Right ventricle myocardium inferior (tissue), 1 donor: ENCODE measurements at places on chromosomes 2 and 18.

- no peak for DNase-seq
Observed at GRCh38 chr2:72092111-72092510, 55.6 kb downstream of the CYP26B1 start.

DNA sequence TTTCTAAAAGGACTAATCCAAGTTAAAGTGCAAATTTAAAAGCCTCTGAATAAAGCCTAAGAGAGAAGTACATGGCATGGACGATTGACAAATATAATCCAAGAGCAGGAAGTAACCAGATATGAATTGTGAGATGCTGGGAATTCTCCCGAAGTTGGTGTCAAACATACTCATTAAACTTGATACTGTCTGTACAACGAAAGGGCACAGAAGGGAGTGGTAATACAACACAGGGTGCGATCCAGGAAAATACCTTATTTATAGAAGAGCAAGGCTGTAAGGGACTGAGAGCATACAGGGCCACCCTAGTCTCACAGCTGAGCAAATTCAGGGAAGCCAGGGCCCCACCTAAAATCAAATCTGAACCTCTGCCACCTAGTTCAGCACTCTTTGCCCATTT lies 41.6 kb downstream of the SEMA4F start:
- DNase-seq = no peak

DNA sequence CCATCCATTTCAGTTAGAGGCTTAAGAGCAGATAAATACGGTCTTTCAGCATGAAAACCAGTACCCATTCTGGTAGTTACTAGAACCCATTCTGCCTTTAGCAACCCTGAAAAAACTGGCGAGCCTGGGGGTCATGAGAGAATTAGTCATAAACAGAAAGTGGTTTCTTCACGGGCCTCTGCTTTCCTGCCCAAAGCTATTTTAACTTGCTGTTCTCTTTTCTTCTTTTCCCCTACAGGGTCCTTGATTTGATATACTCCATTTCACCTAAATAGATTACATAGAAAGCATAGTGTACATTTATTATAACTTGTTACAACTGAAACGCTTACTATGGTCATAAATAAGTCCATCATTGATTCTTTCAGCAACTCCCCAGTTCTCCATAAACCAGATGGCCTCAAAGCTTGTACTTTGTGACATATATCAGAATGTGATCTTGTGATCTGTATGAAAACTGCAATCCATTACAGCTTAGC lies 48.3 kb downstream of the WDFY1 start:
- no peak for DNase-seq

GRCh38 chr2:152944099-152944498 lies 225.7 kb downstream of the ARL6IP6 start:
- DNase-seq = no peak

- no peak for DNase-seq
Observed at GRCh38 chr2:69255760-69256159, 131.3 kb downstream of the GFPT1 start.

DNA sequence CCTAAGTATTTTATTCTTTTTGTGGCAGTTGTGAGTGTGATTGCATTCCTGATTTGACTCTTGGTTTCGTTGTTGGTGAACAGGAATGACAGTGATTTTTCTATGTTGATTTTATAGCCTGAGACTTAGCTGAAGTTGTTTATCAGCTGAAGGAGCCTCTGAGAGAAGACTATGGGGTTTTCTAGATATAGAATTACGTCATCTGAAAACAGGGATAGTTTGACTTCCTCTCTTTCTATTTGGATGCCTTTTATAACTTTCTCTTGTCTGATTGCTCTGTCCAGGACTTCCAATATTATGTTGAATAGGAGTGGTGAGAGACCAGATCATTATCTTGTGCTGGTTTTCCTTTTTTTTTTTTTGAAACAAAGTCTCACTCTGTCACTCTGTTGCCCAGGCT lies 18.0 kb upstream of the NOL4 start:
- no peak for DNase-seq

DNA sequence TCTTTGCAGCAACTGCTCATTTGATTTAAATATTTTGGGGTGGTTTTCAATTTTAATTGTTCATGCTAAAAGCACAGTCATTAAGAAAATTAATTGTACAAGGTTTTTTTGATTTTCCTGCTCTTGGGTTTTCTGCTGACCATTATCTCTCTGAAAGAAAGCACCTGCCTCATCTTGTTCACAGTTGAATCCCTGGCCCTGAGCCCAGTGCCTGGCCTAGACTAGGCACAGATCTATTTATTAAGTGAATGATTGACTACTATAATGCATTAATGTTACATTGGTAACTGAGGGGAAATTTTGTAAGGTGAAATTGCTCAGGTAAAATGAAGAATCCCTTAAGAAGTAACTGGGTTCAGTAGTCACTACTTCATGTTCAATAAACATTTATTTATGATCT lies 22.0 kb downstream of the IL1RL2 start:
- no peak for DNase-seq

GRCh38 chr2:104845552-104845931 lies 8.4 kb upstream of the POU3F3 start:
- no peak for DNase-seq

GRCh38 chr18:46278481-46279465 lies 174.6 kb downstream of the HAUS1 start:
- DNase-seq = no peak

DNA sequence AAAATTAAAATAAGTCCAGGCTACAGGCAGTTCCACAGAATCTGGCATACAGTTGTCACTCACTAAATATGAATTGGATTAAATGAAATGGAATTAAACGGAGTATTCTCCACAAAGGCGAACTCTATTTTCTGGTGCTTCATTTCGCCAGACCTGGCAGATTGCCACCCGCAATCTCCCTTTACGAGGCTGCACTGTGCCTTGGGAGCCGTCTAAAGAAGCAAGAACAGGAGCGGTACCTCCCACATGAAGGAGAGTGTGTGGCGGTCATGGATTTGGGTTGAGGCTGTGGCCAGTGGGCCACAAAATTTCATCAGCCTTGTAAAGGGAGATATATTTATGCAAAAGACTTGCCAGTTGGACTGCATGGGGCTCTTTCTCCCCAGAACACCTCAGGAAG lies 151.0 kb downstream of the OSR1 start:
- no peak for DNase-seq

DNA sequence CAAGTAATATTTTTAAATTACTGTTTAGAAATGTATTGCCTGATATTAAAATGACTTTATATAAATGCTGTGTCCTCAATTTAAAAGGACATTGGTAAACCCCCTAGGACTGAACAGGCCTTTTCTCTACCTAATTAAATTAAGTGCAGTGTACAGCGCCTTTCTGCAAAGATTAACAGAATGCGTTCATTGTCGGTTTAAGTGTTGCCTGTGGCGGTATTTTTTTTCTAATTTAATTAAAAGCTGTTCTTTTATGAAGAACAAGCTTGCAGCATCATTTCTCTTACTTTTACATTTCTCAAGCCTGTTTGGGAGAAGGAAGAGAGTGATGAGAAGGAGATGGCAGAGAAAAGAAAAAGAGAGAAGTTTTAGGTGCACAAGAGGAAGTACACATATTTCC lies 344.9 kb downstream of the CPS1 start:
- DNase-seq = no peak

DNA sequence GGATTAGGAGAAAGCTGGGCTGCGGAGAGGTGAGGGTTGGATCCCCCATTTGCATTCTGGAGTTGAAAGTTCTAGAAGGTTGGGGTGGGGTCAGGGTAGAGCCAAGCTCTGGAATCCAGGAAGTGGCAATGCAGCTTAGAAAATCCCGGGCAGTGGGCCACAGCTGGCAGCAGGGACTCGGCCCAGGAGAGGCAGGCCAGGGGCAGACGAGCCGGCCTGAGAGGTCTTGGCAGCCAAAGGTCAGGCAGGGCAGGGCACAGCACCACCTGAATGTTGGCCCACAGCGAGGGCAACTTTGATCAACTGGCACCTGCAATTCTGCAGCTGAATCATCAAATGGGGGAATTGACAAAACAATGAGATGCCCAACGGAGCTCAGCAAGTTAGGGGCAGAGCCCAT lies 139.2 kb downstream of the INHBB start:
- DNase-seq = peak; percentile 59

- DNase-seq = no peak
Observed at GRCh38 chr2:3447789-3448317, 68.4 kb downstream of the TRAPPC12 start.

- DNase-seq = no peak
Observed at GRCh38 chr2:110983133-110983532, 137.6 kb upstream of the BCL2L11 start.

- DNase-seq = no peak
Observed at GRCh38 chr2:74239346-74239745, 40.9 kb downstream of the MTHFD2 start.

GRCh38 chr18:11279461-11279860 lies 130.1 kb upstream of the PIEZO2 start:
- no peak for DNase-seq

DNA sequence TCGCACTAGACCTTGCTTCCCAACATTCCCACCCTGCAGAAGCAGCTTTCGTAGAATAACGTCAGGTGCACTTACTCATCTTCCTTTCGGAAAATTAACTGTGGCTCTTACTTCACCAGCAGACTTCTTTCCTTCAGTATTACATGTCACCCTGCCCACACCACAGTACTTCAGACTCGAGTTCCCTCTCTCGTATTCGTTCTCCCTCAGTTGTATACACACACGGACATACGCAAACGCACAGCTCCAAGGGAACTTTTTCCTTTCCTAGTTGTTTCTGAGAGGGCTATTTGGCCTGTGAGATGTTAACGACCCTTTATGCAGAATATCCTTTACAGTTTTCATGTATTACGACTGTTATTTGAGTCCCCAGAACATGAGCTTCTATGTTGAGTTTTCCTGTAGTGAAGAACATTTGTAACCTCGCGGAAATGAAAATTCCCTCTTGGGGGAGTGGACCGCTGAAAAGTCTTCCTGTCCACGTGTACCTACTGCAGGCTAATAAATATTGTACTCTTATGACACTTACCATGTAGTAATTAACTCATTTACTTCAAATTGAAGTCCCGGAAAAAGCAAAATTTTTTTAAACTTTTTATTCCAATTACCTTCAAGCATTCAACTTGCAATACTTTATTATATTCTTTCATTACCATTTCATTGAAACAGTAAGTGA lies 908 bp downstream of the ERLEC1 start:
- no peak for DNase-seq

GRCh38 chr2:100140582-100140981 lies 1.8 kb downstream of the AFF3 start:
- DNase-seq = no peak

DNA sequence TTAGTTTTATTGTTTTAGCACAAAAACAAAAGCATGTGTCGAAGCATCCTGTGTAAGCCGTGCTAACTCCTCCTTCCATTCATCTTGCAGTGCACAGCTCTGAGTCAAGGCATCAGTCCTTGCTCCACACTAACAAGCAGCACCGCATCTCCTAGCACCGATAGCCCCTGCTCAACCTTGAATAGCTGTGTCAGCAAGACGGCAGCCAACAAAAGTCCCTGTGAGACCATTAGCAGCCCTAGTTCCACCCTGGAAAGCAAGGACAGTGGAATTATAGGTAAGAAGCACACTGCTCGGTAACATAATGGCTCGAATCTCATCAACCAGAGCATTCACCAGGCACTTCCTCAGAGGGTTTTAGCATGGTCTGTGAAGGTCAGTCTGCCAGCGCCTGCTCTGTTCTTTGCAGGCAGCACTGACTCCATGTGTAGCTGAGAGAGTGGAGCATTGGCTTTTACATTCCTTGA lies 136.2 kb downstream of the WDSUB1 start:
- no peak for DNase-seq

DNA sequence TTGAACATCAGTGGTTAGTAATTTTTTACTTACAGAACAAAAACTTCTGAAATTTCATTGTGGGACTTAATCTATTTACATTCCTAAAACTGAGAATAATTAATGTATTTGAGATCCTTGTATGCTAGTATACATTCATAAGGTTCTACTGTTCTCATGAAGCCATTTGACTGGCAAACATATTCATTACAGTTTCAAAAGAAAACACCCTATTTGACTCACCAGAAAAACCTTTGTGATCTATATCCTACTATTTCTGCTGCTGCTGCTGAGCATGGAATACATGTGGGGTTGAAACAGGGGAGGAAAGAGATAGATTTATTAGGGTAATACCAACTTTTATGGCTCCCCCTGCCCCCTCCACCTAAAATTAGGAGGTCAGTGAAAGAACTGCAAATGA lies 21.8 kb downstream of the MARS2 start:
- no peak for DNase-seq

DNA sequence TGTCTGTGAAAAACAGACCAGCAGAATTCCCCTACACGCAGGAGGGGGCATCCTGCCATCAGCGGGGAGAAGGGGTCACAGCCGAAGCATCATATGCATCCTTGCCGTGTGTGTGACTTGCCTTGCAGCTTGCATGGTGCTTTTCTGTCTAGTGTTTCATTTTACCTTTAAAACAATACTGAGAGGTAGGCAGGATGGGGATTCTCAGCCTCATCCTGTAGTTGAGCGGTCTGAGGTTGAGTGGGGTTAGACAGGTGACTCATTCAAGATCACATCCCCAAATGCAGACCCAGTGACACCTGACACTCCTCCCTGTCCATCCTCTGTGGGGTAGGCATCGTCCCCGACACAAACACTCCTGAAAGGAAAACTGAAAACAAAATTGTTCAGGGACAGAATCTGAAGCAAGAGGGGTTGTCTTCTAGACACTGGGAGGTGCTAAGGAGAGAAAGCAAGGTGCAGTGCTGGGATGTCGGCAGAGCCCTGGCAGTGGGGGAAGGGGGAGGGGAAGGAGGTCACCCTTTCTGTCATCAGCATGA lies 7.9 kb downstream of the ARL4C start:
- DNase-seq = no peak

- DNase-seq = no peak
Observed at GRCh38 chr18:36284671-36285295, 12.7 kb upstream of the FHOD3 start.

- DNase-seq = no peak
Observed at GRCh38 chr2:212311807-212312404, 226.7 kb downstream of the ERBB4 start.

DNA sequence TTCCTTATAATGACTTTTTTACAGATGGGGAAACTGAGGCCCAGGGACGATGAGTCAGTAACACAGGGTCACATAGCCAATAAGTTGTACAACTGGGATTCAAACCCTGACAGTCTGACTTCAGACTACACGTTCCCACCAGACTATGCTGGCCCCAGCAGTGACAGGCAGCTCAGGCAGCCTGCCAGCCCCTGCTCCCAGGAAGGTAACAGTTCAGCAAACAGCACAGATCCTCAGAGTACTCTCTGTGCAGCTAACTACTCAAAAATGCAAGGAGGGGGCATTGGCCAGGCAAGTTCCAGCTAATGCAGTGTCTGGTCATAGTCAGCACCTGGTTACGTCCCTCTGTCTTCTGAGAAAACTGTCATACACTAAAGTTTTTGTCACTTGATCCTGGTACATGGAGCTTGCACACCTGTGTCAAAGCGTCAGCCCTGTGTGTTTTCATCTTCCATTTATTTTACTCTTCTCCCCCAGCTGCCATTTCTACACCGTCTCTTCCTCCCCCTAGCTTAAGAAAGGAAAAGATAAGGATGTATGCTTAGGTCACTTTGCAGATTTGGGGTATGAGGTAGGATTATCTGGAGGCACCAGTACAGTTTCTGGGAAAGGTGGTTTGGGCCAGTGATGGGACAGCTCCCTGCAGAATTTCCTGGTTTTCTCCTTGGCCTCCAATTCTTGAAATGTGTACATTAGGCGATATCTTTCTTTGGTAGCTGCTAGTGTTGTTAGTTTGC lies 4.5 kb downstream of the SMARCAL1 start:
- DNase-seq = no peak

GRCh38 chr2:18849841-18850578 lies 260.6 kb upstream of the NT5C1B start:
- DNase-seq = no peak
